ENCODE measurements at places on chromosomes 3 and 15.
A peak's percentile ranks its signal among the peaks of the same experiment; 100 is the strongest.

DNA sequence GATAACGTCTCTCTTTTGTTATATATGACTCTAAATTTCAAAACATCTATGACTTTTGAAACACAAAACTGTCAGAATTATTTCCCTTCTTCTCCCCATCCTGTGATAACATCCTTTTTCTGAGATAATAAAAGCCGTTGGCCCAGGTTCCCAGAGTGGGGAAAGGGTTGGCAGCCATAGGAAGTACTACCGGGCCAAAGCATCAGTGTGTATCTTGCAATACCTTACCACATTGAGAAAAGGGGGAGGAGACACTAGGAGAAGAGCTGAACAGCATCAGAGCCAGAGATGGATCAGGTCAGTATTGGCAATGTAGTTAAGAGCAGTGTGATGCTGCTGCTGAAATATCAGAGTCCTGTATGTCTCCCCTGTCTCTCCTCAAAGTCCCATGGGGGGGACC, 210.0 kb upstream of the PROK2 start:
- DNase-seq = no peak

DNA sequence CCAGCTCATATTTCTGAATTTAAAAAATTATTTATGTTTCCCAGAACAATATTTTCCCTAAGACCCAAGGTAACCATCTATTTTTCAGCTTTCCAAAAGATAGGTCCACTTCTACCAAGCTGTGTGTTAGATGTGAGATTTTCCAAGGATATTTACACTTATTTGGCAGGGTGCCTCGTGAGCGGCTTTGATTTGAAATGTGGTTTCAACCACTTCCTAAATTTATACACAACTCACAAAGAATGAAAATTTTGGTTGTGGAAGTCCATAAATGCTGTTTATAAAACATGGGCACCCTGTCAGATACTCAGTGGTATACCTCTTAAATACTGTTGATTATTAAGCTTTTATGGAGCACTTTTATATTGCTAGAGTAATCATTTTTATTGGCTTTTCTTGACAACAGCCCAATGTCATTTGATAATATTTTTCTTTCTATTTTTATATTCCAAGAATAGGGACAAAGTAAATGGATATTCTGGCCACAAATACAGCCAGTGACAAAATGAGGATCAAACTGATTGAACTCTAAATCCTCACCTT, 57.6 kb downstream of the GAP43 start:
- DNase-seq = no peak

DNA sequence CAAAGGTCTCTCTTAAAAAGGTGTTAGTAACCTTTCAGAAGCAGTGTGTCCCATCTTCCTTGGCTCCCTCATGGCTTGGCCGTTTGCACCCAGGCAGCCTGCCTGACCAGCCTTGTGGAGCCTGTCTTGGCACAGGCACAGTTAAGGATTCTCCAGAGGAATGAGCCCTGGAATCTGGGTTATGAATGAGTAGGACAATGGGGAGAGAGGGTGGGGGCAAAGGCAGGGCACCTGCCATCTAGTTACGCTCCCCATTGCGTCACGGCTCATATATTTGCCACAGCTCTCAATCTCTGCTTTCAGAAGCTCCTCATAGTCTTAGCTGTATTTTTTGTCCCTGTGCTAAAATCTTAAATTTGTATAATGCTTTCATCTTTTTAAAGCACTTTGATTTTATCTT, 50.6 kb downstream of the WDR76 start:
- no peak for DNase-seq

DNA sequence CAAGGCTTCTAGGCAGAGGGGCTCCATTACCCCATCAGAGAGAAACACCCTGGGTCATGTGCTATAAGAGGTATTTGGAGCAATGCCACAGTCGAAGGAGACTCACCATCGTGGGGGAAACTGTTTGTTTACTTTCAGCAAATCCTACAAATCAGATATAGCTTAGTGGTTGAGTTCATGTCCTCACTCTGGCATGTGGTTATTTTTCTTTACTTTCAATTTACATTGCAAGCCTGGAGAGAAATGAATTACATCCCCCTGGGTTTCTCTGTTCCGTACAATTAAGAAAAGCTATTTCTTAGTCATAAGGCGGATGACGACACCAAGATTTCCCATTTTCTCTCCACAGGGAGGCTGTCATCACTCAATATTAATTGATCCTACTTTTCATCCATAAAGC, 36.9 kb downstream of the RFTN1 start:
- DNase-seq = no peak

DNA sequence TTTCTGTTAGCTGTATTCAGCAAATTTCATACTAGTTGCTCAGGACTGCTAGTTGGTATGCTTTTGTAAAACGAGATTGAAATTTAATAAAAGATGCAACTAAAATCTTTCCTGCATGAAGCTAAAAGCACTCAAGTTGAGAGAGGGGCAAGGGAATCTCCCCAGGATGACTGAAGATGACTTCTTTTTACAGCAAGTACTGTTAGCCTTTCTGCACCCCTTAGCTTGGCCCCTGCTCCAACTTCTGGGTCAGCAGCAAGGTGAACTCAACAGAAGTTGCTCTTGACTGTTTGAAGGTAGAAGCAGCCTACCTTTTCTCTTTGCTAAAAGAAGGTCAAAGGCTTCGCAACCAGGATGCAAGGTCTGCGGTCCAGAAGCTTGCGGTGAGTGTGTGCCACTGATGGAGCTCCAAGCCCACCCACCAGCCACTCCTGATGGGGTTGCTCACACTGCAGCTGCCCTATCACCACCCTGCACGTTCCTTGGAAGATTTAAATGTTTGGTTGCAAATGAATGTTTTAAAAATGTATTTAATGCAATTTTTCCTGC, 32.5 kb downstream of the NME9 start:
- no peak for DNase-seq

DNA sequence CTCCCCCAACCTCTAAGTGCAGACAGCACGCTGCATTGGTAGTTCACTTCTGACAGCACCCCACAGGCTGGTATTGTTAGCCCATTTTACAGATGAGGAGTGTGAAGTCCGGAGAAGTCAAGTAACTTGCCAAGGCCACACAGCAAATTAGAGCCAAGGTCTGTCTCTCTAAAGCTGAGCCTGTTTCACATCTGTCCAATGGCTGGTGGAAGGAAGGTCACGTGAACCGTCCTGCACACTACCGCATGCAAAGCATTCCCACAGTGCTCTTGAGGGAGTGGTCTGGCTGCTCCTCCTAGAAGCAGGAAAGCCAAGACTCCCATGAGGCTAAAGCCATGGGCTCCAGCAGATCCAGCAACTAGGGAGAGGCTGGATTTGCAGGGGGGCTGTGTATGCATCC, 50.0 kb downstream of the MGLL start:
- DNase-seq = no peak

GRCh38 chr15:67049351-67050044, 15.9 kb upstream of the SMAD3 start:
- DNase-seq = no peak

- no peak for DNase-seq
These were observed 613.0 kb downstream of the CADM2 start for GRCh38 chr3:85571835-85572234.

DNA sequence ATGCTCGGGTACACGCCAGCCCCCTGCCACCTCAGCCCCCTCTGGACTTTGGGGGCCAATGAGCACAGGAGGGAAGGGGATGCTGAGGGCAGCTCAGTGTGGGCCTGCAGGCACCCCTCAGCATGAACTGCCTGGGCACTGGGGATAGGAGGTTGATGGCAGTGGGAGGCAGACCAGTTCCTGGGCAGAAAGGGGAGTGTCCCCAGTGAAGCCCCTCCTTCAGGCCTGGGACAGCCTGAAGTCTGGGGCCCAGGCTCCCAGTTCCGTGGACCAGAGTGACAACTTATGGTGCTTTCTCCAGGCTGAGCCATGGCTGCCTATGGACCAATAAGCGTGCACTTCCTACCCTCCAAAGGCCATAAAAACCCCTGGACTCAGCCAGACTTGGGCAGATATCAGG, 63.3 kb upstream of the IMPG2 start:
- DNase-seq = no peak

DNA sequence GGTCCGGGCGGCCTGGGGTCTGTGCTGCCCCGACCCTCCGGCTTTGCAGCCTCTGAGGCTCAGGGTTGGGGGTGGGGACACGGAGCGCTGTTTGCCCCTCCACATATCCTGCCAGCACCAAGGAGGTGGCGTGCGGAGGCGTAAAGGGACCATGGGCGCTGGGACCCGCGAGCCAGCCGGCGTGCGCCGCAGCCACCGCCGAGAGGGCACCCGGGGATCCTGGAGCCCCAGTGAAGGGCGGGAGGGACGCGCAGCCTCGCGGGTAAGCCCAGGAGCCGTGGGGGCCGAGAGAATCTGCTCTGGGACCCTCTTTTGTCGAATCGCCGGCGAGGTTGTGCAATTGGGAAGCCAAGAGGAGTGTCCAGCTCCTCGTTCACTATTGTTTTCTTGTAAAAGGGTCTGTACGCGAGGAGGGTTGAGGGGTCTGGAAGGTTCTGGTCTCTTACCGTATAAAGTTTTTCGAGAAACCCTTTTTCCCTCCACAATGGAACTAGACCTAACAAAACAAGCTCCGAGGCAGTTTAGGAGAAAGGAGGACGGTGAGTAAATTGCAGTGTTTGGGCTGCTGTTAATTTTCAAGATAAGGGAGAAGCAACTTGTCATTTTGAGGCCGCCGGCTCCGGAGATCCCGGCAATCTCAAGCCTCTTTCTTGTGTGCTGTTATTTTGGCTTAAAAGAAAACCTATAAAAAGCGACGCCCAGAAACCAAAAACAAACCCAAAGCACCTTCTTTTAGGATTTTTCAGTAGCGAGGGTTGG, 29.9 kb upstream of the ST3GAL6 start:
- DNase-seq = peak; percentile 2

GRCh38 chr3:67076607-67077006, 78.5 kb downstream of the KBTBD8 start:
- no peak for DNase-seq

GRCh38 chr3:16849795-16850194, 35.0 kb upstream of the PLCL2 start:
- no peak for DNase-seq

DNA sequence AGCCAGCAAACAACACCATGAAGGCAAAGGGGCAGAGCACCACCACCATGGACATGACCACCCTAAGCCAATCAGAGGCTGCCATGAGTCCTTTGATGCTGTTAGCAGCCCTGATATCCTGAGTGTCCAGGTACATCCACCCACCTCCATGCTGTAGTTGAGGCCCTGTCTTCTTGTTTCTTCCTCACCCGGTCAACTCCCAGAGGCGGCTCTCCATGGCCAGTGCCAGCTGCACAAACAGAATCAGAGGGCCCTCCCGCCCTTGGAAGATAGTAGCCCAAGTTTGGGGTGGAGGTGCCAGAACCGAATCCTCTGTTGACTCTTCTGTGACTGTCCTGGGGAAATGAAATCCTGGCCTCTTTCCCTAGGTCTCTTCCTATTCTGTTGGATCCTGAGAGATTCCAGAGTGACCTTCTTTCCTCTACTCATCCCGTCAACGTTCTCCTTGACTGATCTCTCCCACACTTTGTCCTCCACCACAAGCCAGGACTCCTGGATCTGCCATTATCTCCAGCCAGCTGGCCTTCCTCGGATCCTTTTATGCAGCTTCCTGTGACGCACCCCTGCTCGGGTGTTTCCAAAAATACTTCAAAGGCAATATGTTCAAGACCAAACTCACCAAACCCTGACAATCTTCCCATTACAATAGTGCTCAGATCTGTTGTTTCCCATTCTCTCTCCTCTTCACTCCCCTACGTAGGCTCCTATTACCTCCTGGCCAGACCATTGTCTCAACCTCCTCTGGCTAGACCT, 45.4 kb upstream of the DLG1 start:
- no peak for DNase-seq

- DNase-seq = no peak
These were observed 137.1 kb downstream of the P3H2 start for GRCh38 chr3:189983612-189984011.

DNA sequence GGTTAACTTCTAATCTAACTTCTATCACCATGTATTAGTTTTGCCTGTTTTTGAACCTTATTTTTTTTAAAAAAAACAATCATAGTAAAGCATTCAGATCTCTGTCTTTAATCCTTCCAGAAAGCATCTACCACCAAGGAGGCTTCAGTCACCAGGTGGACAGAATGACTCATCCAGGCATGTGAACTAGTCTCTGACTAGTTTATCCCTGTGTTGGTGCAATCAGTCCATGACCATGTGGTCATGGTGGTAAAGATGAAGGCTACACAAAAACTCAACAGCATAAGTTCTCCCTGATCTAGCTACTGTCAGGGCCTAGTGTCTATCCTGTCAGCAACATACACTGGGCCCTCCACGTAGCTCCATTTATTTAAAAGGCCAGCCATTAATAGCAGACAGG, 750.6 kb downstream of the AGBL1 start:
- no peak for DNase-seq

DNA sequence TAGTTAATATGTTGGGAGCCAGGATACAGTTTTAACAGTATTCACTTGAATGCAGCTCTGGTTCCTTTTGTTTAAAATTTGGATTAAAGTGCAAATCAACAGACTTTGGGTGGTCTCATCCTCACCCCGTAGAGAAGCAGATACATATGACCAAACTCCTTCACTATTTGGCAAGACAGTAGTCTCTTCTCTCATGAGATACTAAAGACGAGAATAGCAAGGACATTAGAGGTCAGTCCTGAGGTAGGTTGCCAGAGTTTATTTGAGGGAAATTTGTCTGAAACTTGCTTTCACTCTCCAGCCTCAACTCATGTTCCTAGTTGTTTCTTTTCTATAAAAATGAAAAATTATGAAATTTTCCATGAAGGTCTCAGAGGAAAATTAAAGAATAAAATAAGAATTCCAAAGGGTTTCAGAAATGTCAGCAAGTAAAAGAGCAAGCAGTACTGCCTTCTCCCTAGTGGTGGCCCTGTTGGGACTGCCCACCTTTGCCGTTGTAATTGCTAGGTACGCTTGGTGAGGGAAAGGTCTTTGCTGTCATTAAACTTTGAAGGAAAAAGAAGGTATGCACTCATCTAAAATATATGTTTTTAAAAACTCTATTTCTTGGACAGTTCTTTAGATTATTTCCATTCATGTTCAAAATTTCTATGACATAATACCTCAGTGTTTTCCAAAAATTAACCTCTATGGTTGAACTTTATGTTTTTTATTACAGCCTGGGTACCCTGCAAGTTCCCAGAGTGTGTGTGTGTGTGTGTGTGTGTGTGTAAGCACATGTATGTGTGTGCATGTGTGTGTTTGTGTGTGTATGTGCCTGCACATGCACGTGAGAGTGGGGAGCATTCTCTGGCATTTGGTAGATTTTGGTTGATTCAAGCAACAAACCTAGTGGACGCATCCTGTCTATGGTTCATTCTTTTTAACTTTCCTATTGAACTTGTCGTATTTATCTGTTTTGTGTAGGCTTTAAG, 111.4 kb downstream of the CMSS1 start:
- no peak for DNase-seq

GRCh38 chr3:78804251-78805037, 963.4 kb downstream of the ROBO1 start:
- DNase-seq = no peak

DNA sequence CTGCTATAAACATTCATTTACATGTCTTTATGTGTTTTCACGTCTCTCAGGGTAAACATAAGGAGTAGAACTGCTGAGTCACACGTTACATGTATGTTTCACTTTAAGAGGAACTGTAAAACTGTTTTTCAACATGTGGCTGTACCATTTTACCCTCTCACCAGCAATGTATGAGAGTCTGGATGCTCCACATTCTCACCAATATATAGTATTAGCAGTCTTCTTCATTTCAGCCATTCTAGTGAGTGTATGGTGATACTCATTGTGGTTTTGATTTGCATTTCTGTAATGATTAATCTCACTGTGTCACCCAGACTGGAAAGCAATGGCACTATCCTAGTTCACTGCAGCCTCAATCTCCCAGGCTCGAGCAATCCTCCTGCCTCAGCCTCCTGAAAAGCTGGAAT, 37.1 kb downstream of the PHC3 start:
- no peak for DNase-seq

Data from stimulated activated CD4-positive, alpha-beta T cell treated with anti-CD3 and anti-CD28 coated beads, Interleukin-1b, Interleukin-23, amount 100 ng/mL, for 24 hours (primary cell).